ENCODE measurements at places on chromosomes 7 and 10. TPM values are rescaled to one million over a fixed set of nuclear protein-coding genes. Genes with fewer than 3 reads are reported as not detected.

The TACC2 gene
- 14.7 TPM for total RNA-seq

The HOXA9 gene
- total RNA-seq, result 87.0 TPM

The POU6F2 gene
- total RNA-seq, result not detected

The ABCA13 gene
- 0.38 TPM for total RNA-seq

The CYP2E1 gene
- total RNA-seq, result 0.38 TPM

The ZNF425 gene
- 2.8 TPM for total RNA-seq

The PDZD7 gene
- total RNA-seq, result 5.5 TPM

The HOXA7 gene
- total RNA-seq, result 16.8 TPM

The ARHGAP21 gene
- 33.1 TPM for total RNA-seq

The PLAU gene
- total RNA-seq, result 122 TPM

The SRI gene
- total RNA-seq, result 104 TPM

The TMEM72 gene
- total RNA-seq, result 0.25 TPM

All from mesangial cell (primary cell).